Stimulated activated CD8-positive, alpha-beta memory T cell treated with anti-CD3 and anti-CD28 coated beads, Interleukin-4, amount 100 ng/mL, for 1 hour (primary cell): ENCODE measurements at places on chromosomes 6 and 20.

- DNase-seq = no peak
These were observed 258.0 kb downstream of the ATXN1 start for GRCh38 chr6:16503241-16503775.

GRCh38 chr6:20647585-20647984, 113.3 kb downstream of the CDKAL1 start:
- DNase-seq = no peak

- DNase-seq = no peak
These were observed 58.4 kb upstream of the TOP1 start for GRCh38 chr20:40970218-40970617.

GRCh38 chr6:39947611-39948068, 13.4 kb upstream of the MOCS1 start:
- DNase-seq = no peak

DNA sequence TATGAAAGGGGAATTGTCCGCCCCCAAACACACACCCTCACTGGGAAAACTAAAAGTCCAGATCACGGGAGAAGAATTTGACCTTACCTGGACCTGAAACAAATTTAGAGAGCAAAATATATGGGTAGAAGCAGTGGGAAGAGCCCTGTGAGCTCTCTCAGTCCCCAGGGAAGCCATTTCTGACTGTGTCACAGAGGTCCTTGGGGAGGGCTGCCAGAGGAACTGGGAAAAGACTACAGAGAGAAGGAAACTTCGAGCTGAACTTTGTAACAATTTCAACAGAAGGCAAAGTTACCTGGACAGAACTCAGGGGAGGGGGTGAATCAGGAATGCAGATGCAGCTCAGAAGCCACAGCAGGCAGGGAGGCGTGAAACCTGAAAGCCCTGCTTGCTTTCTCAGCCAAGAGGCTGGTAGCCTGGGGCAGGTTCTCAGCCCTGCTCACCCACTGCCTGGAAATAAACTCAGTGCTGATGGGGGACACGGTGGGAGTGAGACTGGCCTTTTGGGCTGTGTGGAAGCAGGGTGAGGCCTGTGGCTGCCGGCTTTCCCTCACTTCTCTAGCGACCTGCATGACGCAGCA, 163.8 kb downstream of the TMEM200A start:
- no peak for DNase-seq

- no peak for DNase-seq
These were observed 146.9 kb downstream of the MACROD2 start for GRCh38 chr20:14142171-14142570.

- no peak for DNase-seq
These were observed 12.8 kb upstream of the TPD52L1 start for GRCh38 chr6:125140808-125141207.

- DNase-seq = no peak
These were observed 279.3 kb downstream of the PRKN start for GRCh38 chr6:162448294-162448693.

DNA sequence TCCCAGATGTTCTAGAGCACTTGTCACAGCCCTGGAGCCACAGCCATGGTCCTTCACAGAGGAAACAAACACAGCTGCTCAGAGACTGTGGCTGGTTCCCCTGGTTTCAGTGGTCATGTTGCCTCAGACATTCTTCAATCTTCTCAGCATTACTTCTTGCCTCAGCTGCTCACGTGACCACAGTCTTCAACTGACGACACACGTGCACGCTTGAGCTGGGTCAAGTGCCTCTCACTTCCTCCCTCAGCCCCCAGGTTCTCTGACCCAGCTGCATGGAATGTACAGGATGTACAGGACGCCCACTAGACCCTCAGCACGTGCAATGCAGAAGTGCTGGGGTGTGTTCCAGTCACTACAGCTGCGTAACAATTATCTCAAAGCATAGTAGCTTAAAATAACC, 159.8 kb upstream of the GGTLC1 start:
- no peak for DNase-seq

DNA sequence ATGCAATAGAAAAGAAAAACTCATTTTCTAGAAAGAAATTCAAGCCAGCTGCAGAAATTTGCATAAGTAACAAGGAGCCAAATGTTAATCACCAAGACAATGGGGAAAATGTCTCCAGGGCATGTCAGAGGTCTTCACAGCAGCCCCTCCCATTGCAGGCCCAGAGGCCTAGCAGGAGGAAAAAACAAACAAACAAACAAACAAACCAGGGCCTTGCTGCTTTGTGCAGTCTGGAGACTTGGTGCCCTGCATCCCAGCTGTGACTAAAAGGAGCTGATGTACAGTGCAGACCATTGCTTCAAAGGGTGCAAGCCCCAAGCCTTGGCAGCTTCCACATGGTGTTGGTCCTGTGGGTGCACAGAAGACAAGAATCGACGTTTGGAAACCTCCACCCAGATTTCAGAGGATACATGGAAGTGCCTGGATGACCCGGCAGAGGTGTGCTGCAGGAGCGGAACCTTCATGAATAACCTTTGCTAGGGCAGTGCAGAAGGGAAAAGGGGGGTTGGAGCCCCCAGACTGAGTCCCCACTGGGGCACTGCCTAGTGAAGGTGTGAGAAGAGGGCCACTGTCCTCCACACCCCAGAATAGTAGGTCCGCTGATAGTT, 110.9 kb upstream of the AKAP12 start:
- no peak for DNase-seq

DNA sequence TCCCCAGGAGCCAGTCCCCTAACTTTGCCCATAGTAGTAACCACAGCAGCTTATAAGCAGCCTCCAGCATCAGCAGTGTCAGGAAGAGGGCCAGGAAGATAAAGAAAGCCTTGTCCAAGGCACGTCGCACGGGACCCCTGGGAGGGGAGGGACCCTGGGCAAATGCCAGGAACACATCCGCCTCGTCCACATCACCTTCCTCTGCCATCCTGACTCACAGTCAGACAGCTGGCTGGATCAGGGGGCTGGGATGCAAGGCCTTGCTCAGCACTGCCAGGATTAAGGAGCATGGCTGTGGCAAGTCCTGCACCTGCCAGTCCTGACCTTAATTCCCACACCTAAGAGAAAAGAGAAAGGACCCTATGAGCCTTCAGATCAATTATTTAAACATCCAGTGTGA, 11.5 kb upstream of the ZBTB22 start:
- no peak for DNase-seq

DNA sequence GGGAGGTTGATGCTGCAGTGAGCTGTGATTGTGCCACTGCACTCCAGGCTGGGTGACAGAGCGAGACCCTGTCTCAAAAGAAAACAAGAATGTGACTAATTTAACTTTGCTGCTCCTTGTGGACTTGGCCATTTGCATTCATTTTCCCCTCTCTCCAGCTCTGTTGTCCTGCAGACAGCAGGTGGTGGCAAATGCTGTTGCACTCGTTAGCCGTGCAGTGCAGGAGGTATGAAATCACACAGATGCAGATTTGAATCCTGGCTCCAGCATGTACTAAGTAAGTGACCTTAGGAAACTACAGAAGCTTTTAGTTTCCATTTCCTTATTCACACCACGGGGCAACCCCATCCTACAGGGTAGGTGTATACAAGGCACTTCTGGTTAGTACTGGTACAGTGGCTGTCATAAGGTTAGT, 9.6 kb upstream of the BEND3 start:
- DNase-seq = no peak

GRCh38 chr20:37954190-37954589, 51.3 kb downstream of the VSTM2L start:
- no peak for DNase-seq

GRCh38 chr6:89596056-89596455, 42.5 kb downstream of the LYRM2 start:
- DNase-seq = no peak

DNA sequence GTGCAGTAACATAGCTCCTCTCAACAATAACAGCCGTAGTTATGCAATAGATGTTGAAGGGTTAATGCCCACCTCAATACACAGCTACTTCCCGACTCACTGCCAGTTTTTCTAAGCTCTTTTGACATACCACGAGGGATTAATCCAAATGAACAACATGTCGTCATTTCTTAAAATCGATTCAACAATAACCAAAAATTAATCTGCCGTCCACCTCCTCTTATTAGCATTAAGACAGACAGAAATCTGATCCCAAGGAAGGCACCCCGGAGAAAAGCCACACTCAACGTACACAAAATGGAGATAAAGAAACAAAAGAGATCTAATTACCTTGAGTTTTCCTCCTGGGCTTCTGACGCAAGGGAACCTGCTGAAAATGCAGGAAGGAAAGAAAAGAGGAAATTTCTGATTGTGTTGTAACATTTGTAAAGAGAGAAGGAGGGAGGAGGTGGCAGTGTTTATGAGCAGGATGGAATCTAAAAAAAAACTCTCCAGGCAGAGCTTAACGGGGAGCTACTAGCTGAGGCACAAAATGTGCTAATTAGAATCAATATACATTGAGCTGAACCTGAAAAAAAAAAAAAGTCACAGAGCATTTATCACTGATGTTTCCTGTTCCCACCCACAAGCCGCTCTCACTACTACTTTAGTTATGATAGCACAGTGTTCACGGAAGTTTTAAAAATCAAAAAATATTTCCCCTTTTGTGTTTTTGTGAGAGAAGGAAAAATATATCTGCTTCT, 109.3 kb downstream of the IPCEF1 start:
- no peak for DNase-seq

DNA sequence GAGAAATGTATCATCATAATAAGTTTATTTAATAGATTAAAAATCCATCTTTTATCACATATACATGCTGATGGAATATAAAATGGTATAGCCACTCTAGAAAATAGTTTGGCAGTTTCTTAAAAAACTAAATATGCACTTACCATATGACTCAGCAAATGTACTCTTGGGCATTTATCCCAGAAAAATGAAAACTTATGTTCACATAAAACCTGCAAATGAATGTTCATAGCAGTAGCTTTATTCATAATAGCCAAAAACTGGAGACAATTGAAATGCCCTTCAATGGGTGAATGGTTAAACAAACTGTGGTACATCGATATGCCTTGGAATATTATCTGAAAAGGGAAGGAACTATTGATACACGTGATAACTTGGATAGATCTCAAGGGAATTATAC, 6.4 kb upstream of the NCOA7 start:
- no peak for DNase-seq

DNA sequence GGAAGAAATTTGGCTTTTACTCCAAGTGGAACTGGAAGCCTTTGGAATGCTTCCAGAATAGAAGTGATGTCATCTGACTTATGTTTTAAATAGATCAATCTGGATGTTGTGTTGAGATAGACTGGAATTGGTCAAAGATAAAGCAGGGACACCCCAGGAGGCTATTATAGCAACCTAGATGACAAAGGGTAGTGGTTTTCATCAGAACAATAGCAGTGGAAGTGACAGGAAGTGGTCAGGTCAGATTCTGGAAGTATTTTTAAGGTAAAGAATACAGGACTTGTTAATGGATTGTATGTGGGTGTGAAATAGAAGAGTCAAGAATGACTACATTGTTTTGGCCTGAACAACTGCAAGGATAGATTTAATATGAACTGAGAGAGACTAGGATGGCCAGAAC, 191.4 kb downstream of the ADGRB3 start:
- DNase-seq = no peak
